ENCODE measurements at places on chromosomes 2 and 18.

- DNase-seq = no peak
These were observed 1137.7 kb upstream of the CHAC2 start for GRCh38 chr2:52629944-52630343.

GRCh38 chr2:47041063-47041462, 114.0 kb downstream of the STPG4 start:
- no peak for DNase-seq

- no peak for DNase-seq
These were observed 331.3 kb upstream of the CNTNAP5 start for GRCh38 chr2:123693836-123694235.

GRCh38 chr2:223383315-223383714, 218.8 kb downstream of the SCG2 start:
- no peak for DNase-seq

- no peak for DNase-seq
These were observed 31.5 kb upstream of the LYPD6B start for GRCh38 chr2:149006883-149007543.

DNA sequence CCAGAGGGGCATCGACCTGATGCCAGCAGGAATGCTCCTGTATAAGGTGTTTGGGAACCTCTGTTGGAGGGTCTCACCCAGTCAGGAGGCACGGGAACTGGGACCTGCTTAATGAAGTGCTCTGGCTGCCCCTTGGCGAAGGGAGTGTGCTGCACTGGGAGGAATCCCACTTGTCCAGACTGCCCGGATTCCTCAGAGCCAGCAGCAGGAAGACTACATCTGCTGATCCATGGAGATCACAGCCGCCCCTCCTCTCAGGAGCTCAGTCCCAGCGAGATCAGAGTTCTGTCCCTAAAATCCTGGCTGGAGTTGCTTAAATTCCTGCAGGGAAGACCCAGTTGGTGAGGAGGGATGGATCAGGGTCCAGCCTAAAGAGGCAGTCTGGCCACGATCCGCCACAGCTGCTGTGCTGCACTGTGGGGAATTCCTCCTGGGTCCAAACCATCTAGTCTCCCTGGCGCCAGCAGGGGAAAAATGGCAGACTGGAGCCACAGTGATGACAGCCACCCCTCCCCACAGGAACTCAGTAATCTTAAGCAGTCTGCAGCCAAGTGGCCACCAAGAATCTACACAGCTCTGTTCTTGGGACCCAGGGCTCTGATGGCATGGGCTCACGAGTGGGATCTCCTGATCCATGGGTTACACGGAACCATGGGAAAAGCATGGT, 76.5 kb upstream of the NRP2 start:
- no peak for DNase-seq

- DNase-seq = no peak
These were observed 22.7 kb upstream of the OTOS start for GRCh38 chr2:240162939-240163714.

DNA sequence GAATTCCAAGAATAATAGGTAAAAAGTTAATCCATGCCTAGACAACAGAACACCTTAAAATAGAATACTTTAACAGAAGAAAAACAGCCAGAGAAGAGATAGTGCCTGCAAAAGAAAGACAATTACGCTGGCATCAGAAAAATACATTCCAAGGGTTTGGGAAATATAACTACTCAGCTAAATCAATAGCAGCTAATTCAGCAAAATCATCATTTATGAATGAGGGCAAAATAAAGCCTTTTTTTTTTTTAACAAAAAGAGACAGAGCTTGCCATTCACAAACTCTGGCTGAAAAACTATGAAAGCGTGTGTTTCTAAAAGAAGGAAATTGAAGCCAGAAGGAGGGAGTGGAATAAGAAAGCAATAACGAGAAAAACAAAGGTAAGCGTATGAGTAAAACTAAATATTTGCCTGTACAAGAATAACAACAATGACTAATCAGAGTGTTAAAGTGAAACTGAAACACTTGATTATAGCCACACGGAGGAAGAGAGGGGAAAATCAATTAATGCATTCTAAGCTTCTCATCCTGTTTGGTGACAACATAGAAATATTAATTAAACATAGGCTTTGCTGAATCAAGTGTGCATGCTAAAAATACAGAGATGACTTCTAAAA, 90.2 kb downstream of the EHD3 start:
- no peak for DNase-seq

DNA sequence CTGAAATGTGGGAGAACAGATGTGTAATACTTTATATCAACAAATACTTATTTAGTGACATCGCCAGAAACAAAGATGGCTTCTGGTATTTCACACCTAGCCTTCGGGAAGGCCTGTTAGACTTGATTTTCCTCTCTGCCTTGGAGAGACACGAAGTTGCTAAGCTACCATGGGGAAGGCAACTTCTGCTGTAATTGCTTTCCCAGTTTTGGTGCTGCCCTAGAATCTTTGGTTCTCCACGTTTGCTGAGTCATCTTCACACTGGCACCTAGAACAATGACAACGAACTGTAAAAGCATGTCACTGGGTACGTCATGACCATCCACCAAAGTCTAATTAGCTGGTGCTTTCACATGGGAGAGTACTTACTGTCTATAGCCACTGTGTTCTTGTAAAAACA, 58.7 kb upstream of the ACTR3 start:
- DNase-seq = no peak

DNA sequence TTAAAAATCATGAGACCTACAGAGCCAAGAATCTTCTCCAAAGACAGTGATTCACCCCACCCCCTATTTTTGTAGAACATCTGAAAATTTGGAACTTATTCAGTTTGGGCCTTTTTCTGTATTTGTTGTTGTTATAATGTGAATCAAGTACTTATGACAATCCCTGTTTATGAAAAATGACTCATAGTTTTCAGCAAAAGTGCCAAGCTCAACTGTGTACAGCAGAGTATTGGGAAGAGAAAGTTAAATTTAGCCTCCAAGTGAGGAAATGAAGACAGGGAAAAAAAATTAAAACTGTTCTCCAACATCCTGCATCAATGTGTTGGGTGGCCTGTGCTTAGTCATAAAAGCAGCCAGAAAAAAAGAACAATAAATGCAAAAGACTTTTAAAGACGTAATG, 46.2 kb downstream of the LRATD1 start:
- DNase-seq = no peak

- DNase-seq = no peak
These were observed 1067.6 kb upstream of the ACVR2A start for GRCh38 chr2:146777181-146777580.

DNA sequence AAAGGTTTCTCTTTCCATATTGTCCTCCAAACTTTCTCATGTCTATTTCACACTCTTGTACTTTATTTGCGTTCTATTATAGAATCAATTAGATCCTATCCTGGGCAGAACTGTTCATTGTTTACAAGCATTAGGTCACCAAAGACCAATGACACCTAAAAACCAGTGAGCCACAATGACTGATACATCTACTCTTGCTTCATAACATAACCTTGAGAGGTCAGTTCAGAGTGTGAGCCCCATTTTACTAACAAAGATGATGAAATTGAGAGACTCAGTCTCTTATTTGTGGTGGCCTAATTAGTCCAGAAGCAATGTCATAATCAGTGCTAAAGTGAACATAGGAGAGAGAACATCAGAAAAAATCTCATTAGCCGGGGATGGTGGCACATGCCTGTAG, 248.9 kb upstream of the RBBP8 start:
- no peak for DNase-seq

DNA sequence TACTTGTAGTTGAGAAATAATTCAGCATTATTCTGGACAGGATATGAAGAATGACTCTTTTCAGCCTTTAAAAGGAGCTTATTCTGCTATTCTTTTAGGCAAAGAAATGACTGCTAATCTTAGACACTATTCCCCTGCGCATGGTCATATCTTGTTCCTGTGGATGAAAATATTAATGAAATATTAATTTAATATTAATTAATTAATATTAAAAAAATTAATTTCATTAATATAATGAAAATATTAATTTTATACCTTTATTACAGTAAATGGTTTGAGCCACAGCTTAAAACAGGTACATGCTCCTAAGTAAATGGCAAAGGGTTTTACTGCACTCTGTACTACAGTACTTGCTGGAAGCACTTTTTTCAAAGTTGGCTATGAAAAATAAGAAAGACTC, 890.1 kb upstream of the PIK3C3 start:
- no peak for DNase-seq

- DNase-seq = no peak
These were observed 19.9 kb upstream of the NEDD4L start for GRCh38 chr18:58024139-58024538.

DNA sequence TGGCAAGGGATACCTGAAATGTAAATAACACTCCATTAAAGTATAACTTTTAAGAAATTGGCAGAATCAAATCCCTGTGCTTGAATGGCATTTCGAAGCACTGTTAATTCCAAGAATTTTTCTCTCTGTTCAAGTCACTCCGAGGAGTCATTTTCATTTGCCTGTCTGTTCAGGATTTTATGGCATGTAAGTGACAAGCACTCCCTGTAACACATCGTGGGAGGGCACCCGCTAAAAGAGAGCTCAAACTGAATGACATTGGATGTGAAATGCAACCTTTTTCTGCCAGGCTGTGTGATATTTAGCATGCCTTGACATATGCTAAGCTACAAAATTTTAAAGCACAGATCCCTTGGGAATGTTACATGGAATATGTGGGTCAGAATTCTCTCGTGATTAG, 339.6 kb downstream of the LRRTM1 start:
- no peak for DNase-seq

DNA sequence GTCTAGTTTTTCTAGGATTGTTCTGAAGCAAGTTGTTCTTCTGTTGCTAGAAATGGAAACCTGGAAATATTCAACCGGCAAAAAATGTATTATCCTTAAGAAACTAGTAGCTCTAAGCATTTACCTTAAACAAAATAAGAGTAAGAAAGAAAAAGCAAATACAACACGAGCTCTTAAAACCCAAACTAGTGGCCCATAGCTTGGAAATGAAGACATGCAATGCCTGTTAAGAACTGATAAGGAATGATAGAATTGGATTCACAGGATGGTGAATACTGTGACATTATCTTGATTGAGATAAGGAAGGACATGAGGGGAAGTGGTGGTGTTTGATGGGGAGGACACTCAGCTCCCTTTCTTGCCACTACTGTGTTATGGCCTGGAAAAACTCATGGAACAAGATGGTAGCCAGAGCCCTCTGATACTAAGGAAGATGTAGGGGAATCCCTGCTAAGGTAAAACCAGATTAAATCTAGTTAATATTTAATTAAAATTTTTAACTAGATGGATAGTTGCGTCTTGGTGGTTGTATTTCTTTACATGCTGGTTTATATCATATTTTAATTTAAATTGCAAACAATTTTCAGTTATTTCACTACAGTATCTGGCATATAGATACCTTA, 193.8 kb downstream of the LPIN1 start:
- DNase-seq = no peak

DNA sequence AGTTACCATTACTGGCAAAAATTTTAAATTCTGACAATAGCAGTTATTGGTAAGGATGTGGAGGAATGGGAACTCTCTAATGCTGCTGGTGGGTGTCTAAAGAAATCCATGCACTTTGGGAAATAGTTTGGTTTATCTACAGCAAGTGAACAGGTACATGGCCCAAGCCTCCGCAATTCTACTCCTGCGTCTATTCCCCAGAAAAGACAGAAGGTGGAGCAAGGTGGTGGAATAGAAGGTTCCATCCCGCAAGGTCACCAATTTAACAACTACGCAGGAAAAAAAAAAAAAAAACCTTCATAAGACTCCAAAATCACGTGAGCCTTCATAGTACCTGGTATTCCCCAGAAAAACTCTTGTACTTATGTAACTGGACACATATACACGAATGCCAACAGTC, 6.5 kb downstream of the CFAP65 start:
- DNase-seq = no peak

GRCh38 chr2:101855776-101856175, 136.0 kb upstream of the IL1R2 start:
- DNase-seq = no peak

DNA sequence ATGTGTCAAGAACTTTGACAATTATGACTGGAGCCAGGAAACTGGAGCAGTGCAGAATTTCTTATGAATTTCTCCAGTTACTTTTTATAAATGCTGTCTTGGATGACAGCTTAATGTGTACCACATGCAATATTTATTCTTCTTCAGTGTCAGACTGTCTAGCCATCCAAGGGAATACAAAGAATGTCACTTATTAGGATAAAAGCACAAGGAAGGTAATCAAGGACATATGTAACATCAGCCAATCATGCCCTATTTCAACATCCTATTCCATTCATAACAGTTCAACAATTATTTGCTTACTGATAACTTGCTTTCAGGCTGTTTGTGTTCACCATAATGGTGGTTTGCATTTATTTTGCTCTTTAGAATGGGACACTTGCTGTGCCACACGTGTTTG, 139.8 kb downstream of the OLA1 start:
- no peak for DNase-seq

- no peak for DNase-seq
These were observed 119.7 kb upstream of the RMP24 start for GRCh38 chr18:35852786-35853185.

DNA sequence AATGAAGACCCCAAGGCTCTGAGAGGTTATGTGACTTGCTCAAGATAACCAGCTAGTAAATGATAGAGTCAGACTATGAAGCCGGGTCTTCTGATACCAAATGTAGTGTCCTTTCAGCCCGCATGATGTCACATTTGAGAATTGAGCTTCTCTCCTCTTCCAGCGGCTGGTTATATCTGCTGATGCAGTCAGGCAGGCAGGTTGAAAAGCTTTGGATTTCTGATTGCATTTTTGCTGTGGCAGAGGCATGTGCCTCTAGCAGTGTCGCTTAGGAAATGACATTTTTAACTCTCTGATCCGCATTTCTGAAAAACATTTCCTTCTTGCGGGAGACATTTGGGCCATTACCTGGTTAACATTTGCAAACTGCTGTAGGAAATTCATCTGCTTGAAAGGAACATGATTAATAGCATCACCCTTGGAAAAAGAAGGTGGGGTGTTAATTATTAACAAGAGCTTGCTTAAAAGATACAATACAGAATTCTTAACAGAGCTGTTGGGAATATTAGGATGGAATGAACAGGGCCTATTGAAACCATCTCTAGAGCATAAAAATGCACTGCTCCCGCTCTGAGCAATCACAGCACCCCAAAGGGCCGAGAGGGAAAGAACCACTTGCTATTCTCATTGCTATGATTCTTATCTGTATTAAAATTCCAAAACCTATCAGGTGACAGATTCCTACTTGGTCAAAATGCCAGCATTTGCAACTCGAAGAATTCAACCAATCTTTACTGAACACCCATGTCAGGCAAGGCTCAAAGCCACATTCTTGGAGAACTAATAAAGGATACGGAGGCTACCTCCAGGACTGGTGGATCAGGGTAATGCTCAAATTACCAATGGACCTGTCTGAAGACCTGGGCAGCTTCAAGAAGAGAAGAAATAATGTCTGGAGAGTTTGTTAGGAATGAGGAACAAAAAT, 25.9 kb downstream of the MRO start:
- DNase-seq = no peak

DNA sequence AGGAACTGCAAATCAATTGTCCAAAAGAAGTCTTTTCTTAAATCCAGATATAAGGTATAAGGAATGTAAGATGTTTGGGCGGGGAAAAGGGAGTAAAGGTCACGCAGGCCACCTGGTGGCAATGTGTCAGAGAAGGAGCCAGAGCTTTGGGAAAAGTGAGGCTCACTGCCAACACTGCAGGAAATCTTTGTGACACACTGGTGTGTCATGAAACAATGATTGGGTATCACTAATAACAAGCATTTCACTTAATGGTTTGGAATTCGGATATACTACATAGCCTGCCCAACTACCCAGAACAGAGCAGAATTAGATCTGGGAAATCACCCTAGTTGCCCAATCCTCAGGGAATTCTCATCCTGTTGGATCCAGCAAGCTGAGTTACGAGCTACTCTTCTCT, 61.0 kb downstream of the RBMS1 start:
- no peak for DNase-seq

GRCh38 chr2:201432038-201432620, 19.1 kb downstream of the TRAK2 start:
- no peak for DNase-seq

- DNase-seq = no peak
These were observed 1.5 kb downstream of the GPC1 start for GRCh38 chr2:240436683-240437550.

All from stimulated activated CD8-positive, alpha-beta memory T cell treated with anti-CD3 and anti-CD28 coated beads, Interleukin-2, amount 100 ng/mL, for 1 hour (primary cell).